Stimulated activated CD4-positive, alpha-beta T cell treated with anti-CD3 and anti-CD28 coated beads, Interleukin-4, amount 100 ng/mL, for 4 hours (primary cell): ENCODE measurements at places on chromosomes 2 and 18.

- no peak for DNase-seq
Measured at GRCh38 chr2:33136566-33136965, 189.8 kb downstream of the LTBP1 start.

DNA sequence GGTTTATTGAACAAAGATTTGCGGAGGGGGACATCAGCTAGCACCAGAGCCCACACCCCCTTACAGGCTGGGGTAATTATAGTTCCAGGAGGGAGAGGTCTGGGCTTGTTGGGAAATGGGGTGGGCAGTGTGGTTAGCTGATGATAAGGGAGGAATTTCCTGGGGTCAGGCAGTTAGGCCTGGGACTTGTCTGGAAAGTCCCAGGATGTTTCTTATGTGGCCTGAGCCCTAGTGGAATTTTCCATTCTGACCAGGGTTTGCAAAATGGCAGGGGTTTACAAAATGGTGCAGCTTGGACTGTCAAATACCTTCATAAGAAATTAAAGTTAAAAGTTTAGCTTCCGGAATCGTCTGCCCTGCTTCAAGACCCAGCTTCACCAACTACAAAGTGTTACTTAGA, 199.1 kb downstream of the FBXO15 start:
- DNase-seq: no peak

DNA sequence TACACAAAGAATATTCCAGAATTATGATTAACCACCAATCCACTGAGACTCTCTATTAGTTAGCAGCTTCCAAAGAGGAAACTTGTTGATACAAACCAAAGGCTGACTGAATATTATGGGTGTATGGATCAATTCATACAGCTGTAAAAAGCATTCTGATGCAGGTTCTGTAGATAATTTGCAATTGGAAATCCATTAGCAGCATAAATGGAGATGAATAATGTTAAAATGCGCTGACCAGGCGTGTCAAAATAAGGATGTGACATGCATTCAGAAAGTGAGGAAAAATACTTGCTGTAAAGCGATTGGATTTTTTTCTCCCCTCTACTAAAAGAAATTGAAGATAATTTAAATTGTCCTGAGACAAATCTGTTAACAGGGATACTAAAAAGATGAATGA, 169.0 kb upstream of the DDX18 start:
- DNase-seq: no peak

DNA sequence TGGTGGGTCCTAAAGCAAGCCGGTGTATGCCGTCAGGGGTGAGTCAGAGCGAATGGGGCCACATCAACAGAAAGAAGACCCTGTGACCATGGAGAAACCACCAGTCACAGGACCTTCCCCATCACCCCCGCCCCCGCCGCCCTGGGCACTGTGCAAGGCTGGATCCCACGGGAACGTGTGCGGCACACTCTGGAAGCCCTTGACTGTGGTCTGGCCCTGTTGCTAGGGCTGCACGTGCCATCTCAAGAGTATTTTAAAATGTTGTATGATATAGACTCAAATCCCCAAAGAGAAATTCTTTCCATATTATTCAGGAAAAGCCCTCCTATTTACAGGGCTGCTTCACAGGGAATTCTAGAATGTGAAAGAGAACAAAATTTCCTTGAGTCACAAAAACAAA, 174.8 kb downstream of the BCL2 start:
- DNase-seq: no peak

DNA sequence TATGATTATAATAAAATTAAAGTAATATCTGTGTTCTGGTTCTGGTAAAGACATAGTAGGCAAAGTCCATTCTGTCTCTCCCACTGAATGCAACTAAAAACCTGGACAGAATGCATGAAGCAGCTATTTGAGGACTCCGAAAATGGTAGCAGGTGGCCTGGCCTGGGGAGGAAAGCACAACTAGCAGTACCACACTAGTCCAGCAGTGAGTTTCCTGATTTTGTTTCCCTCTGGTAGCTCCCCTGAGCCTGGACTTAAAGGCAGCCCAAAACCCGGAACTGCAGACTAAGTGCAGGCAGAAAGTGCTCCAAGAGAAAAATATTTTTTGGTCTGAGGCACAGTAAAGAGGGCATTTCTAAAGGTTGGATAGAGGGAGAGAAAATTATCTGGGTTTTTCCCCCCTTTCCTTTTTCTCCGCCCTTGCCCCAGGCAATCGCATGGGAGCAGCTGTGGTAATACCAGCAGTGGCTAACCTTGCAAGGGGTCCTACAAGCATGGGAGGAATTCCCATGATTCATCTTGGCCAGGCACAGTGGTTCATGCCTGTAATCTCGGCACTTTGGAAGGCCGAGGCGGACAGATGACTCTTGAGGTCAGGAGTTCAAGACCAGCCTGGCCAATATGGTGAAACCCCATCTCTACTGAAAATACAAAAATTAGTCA, 32.3 kb downstream of the ASXL2 start:
- DNase-seq: no peak

DNA sequence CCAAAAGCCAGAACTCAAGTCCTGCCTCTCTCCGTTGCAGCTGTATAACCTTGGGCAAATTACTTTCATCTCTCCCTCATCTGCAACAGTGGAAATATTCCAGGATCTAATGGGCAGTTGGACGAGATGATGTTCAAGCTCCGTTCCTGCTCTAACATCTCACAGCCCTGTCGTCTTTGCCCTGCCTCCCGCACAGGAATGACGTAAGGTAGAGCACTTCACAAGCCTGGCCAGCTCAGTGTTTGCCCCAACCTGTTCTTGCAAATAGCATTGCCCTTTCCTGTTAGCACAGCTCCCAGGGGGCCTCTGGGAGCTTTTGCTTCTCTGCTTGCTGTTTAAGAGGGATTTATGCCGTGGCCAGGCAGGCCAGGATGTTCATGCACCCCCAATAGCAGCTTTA, 107.9 kb downstream of the KLHL29 start:
- DNase-seq: no peak

- DNase-seq: no peak
Measured at GRCh38 chr2:221529943-221530652, 42.0 kb downstream of the EPHA4 start.

DNA sequence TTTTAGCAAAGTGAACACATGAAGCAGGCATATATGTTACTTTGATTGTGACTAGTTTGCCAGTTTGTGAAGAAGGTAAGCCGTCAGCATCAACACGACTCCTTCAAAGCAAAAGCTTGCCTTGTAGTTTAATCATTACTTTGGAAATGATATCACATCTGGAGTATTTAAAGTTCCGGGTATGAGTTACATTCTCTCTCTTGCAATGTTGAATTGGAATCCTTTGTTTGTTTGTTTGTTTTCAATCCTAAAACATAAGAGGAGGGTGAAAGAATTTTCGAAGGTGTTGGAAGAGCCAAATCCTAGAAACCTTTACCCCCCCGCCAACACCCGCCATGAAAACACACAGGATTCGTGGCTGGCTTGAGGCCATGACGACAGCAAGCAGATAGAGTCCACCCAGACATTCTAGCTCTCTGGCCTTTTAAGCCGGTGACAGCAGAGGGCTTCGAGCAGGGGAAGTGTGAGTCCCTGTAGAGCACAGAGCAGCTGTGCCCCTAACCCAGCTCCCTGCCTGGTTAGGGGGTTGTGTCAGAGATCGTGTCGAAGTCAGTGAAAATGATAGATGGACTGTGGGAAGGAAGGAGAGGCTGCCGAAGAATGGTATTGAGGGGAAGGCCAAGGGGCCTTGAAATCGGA, 103.8 kb upstream of the SMIM21 start:
- DNase-seq: no peak

DNA sequence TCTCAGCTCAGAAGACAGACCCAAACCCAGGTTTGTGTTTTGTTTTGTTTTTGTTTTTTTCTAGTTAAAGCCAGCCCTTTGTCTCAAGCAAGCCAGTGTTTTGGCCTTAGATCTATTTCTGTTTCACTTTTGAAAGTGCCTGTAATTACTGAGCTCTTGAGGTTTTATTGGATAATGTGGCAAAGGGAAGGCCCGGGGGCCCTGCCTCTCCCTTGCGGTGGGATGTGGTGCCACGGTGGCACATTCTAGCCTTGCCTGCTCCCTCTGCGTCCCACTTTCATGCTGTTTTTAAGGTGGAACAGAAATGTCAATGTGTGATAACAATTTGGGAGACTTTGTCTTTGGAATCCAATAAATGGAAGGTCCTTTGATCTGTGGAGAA, 2.5 kb downstream of the HPCAL1 start:
- no peak for DNase-seq

DNA sequence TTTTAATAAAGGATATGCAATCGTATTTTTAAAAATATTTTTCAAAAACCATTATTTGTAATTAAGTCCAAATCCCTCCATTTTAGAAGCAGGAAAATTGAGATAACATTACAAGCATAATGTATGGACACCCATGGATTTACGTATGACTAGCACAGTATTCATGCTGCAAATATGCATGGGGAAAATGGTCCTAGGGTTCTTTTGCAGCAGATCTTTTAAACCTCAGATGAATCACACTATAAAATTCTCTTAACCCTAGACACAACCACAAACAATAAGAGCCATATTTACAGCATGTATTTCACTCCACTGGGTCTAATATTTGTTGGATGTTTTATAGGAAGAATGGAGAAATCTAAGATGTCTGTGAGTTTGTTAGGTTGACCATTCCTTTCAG, 453.4 kb downstream of the TGIF1 start:
- no peak for DNase-seq

- DNase-seq: no peak
Measured at GRCh38 chr2:42053791-42054701, 6.2 kb downstream of the PKDCC start.

GRCh38 chr18:42675810-42676209, 439.7 kb downstream of the RIT2 start:
- no peak for DNase-seq

DNA sequence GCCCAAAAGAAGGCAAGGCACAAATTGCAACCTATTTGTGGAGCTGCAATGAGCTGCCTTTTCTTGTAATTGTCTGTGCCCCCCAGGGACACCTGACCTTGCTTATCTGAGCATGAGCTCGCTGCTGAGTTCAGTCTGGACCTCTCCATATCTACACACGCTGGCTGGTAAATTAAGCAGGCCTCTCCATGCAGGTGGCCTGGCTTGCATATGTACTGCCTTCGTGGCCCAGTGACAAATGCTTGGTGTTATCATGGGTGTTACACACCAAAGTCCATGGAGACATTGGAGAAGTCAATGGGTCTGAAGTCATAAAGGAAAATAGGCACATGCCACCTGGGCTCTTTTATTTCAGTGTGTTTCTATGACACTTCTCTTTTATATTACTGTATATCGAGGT, 121.2 kb downstream of the IRS1 start:
- no peak for DNase-seq

DNA sequence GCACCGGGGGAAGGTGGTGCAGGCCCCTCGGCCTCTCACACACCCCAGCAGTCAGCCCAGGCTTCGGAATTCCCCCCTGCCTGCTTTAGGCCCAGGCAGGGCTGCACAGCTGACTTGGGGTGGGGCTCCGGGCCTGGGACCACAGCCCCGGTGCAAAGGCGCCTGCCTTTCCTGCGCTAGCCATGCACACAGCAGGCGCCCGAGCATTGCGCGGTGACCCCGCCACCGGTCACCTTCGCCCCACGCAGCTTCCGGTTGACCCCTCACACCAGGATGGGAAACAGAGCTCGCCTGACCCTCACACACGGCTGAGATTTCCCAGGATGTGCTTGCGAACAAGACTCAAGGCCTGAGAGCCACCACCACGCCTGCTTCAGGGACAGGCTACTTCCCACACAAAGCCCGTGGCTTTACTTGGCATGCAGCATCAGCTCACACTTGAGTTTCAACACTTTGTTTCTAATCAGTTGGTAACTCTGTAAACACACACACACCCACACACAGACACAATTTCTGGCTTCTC, 46.0 kb downstream of the SLC66A2 start:
- no peak for DNase-seq

GRCh38 chr2:28164280-28164801, 228.3 kb upstream of the FOSL2 start:
- no peak for DNase-seq

GRCh38 chr18:10130606-10131005, 216.8 kb downstream of the VAPA start:
- DNase-seq: no peak

DNA sequence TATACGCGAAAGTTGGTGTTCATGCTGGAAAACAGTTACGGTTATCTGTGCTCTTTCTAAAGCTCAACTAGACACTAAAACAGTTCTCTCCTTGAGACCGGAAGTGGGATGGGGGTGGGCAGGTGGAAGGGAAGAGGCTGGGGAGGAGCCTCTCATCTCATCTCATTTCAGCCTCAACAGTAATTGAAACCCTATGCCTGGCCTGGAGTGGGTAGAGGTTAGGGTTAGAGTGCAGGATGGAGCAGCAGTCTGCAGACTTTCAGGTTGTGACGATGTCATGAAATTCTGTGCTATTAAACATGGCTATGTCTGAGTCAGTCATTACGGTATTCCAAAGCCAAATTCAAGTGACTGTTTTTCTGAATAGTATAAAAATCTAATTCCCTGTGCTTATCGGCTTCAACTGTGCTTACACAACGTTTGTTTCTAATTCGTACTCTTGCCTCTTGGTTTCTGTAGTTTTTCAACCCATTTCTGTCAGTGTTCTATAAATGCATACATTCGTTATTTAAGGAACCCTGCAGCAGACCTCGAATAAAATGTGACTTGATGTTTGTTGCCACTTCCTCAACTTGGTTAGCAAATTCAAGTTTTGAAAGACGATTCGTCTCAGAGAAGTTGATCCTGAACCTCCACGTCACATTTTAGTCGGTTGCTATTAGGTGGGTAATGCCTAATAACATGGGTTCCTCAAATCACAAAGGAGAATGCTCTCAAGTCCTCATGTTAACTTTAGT, 75.8 kb upstream of the TCF7L1 start:
- no peak for DNase-seq

DNA sequence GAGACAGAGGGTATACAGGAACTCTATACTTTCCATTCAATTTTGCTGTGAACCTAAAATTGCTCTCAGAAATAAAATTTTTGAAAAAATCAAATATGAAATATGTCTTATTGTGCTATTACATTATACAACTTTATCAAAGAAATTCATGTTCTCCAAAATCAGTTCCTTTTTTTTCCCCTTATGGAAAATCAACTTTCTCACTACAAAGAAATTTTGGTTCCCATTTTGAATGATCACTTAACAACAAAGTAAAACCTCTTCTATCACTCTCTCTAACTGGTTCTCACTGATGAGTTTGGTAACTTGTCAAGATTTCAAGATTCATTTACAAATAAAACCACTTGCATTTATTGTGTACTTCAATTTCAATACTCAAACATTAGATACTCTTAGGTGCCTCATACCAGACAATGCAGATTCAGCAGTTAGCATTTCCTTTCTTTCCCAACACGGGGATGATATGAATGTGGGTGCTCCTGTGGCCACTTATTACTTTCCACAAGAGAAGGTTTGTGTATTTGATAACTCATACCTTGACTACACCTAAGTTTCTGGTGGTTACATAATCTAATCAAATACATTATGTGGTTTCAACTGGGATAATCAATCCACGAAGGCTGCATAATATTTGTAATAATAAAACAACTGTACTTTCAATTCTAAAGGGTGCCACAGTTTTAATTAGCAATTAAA, 6.4 kb downstream of the PSME4 start:
- DNase-seq: no peak
